ENCODE measurements at places on chromosomes 7 and 10. TPM values are rescaled to one million over a fixed set of nuclear protein-coding genes. Genes with fewer than 3 reads are reported as not detected.
A peak's percentile ranks its signal among the peaks of the same experiment; 100 is the strongest.

The GRM3 gene
- not detected for total RNA-seq

The PDK4 gene
- 2.5 TPM for total RNA-seq

The ABCC2 gene
- 1.7 TPM for total RNA-seq

The MAP3K8 gene
- 10.6 TPM for total RNA-seq

The HOXA5 gene
- total RNA-seq: 21.4 TPM

DNA sequence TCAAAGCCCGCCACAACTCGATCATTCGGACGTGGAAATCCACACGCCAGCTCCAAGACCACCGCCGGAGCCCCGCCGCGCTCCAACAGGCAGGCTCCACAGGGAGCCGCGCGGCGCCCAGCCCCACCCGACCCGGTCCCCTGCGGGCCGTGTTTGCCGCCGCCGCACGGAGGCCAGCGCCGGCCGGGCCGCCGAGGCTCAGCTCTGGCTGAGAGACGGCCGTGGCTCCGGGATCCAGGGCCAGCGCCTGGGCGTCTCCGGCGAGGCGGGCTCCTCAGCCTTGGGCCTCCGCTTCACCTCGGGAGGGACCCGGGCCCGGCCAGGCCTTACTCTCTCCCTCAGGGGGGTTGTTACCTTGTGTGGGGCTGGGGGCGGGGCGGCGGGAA, 333 bp downstream of the SMNDC1 start:
- DNase-seq: no peak

- no peak for DNase-seq
Measured at GRCh38 chr10:113495553-113495952, 57.3 kb upstream of the HABP2 start.

- DNase-seq: no peak
Measured at GRCh38 chr10:13699216-13699615, 112.5 kb downstream of the PRPF18 start.

DNA sequence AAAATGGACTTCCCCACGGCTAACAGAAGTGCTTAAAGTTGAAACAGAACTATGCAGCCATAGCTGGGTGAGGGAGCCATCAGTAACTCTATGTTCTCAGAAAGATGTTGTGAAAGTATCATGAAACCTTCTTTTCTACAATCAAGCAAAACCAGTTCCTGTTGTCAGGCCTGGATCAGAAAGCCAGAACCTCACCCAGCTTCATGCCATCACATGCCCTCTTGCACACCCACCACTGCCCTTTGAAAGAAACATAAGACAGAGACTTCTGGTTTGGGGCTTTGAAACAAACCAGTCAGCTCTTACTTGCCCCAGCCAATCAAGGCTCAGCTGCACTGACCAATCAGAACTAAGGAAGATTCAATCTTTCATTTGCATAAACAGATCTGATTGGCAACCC, 230.8 kb upstream of the FERD3L start:
- no peak for DNase-seq

DNA sequence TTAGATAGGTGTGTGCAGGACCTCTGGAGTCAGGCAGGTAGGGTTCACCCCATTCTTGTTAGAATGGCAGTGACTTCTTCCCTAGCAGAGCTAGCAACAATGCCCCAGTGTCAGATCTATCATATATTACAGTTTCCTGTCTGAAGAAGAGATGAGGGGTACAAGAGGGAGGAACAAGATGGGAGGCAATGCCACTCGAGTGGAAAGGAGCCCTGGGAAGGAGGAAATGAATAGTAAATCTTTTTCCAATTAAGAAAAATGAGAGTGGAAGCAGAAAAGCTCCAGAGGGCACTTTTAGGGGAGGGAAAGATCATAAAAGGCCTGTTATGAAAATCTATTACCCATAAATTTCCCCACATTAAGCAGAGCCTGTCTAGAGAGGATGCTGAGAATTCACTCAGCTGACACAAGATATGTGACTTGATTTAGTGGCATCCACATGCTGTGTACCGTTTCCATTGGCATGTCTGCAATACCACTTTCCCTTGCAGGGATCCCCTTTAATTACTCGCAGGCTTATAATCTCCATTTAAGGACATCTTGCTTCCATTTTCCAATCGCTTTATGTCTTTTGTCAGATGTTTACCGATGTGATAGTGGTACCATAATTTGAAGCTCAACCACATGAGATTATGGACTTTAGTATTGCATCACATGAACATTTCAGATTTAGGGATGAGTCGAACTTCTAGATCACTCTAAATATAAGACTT, 70.0 kb upstream of the AGBL3 start:
- no peak for DNase-seq

GRCh38 chr7:30348083-30348560, 63.7 kb downstream of the ZNRF2 start:
- DNase-seq: peak; percentile 76

All from endothelial cell of umbilical vein (primary cell).